ENCODE measurements at places on chromosomes 1 and 21.

- peak; percentile 4 for DNase-seq
These were observed 234.1 kb downstream of the NCAM2 start for GRCh38 chr21:21232320-21232719.

DNA sequence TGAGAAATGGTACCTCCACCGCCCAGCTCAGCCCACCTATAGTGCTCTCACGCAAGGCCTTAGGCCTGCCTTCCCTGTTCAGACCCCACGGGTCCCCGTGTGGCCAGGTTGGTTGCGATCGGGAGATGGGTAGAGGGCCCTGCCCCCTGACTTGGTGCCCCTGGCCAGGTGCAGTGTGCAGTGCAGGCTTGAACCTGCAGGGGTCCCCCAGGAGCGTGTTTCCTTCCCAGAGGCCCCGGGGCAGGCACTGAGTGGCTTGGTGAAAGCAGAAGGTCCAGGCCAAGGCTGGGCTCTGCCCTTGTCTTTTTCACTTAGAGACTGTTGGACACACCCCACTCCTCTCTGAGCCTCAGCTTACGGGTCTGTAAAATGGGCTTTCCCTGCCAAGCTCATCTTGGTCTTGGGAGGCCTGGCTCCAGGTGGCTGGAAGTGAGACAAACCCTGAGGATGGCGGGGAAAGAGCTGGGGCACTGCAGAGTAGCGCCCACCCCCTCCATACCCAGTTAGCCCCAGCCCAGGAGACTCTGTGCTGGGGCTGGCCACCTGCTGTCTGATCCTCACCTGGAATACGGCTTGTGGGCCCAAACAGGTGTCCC is 9.3 kb upstream of the HES5 start:
- DNase-seq, result no peak

GRCh38 chr1:18641005-18641941 is 10.6 kb downstream of the PAX7 start:
- no peak for DNase-seq

- DNase-seq, result no peak
These were observed 524 bp upstream of the TMCO4 start for GRCh38 chr1:19800076-19800804.

GRCh38 chr1:228494970-228495853 is 8.0 kb downstream of the RNF187 start:
- no peak for DNase-seq

DNA sequence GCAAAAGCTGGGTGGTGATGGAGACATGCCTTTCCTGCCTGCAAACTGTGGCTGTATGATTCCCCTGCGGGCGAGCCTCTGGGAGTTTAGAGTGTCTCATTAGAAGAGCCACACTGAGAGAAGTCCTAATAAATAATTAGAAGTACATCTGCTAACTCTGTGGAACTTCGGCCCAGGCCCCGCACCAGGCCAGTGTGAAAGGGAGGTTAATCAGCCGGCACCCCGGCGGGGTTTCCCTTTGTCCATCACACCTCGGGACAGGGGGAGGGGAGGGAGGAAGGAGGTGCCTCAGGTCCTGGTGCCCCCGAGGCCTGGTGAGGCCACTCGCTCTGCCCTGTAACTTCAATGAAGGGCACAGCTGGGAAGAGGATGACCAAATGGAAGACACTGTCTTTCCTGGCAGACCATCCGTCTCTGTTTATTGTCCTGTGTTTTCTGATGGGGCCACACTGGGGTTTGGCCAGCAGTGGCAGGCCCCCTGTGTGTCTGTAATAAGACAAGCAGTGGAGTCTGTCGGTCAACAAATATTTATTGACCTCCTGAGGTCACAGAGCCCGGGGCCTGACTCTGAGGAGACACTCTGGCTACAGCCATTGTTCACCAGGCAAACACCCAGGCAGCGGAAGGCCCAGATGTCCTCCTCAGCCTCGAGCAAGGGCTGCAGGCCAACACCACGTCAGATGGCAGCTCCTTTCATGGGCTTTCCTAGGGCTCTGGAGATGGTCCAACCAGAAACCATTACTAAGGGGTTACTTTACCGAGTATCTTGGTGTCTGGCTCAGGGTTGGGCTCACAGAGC is 267.5 kb upstream of the RAB4A start:
- DNase-seq, result no peak

DNA sequence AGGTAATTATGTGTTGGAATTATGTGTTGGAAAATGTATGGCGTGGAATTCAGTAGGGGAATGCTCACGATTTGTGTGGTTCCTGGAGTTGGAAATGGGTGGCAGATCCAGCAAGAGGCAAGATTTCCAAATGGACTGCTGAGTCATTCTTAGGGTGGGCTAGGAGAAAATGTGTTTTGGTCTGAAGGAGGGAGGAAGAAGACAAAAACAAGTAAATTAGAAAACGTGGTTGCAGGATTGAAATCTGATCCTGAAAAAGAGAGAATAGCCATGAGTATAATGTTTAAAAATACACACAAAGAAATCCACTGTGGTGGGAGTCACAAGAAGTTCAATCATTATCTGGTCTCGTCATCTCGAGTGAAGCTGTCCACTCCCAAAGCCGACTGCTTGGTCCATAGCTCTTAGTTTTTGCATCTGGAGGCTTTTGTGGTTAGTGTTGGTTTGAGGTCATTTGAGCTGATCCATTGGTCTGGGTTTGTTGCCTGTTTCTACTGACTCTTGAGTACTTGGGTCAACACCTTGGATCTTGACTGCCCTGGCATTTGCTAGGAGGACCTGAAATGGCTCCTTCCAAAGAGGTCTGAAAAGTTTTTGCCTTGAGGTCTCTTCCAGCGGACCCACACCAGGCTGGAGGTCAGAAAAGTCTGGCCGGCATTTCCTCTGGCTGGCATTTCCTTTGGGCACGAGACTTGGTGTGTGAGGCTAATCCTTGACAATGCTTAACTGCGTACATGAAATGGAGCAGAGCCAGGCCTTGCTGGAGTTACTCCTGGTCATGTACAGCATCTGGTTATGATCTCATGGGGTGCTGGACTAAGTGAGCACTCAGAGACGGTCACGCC is 9.2 kb downstream of the MX2 start:
- DNase-seq, result no peak

- no peak for DNase-seq
These were observed 16.9 kb downstream of the IVNS1ABP start for GRCh38 chr1:185300152-185300551.

DNA sequence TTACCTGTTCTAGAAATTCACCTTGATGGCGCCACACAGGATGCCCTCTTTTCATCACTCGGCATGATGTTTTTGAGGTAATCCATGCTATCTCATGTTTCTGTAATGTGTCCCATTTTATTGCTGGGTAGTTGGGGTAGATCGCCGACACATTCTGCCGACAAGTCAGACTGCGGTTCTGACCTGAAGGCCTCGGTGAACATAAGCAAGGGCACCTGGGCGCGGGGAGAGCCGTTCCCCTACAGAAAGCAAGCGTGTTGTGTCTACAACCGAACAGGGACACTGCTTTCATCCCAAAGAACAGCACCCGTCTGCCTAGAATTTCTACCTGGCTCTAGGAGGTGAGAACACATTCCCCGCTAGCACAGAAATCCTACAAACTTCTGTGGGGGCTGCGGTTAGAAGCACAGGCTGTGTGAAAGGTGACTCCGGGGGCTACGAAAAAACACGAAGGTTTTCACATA is 149.2 kb downstream of the PPIAL4G start:
- no peak for DNase-seq

GRCh38 chr1:10514490-10515235 is 39.9 kb downstream of the PEX14 start:
- no peak for DNase-seq

DNA sequence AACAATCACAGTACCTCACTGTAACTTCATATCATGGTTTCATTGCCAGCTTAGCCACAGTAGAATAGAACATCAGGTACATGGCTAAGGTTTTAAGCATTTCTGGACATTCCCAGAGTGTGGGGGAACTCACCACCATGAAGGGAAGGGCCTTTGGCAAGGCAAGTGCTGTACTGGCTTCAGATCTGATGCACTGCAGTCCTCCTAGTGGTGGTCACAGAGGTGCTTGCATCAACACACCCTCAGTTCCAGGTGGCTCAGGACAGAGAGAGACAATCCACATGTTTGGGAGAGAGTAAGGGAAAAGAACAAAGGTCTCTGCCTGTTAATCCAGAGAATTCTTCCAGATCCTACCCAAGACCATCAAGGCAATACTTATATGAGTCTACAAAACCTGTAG is 528.4 kb upstream of the RGS18 start:
- no peak for DNase-seq

DNA sequence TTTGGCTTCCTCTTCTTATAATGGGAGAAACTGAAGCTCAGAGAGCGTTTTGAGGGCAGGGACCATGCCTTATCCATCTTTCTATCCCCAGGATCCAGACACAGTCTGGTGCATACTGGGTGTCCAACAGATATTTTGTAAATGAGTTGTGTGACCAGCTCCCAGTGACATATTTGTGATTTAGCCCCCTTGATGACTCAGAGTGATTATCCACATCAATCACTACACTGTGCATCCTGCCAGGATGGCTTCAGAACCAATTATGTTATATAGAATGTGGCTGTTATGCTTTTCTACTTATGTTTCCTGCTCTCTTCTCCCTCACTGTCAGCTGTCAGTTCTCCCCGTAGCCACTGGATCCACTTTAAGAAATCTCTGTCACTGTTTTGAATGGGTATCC is 11.3 kb downstream of the OLFML3 start:
- no peak for DNase-seq

DNA sequence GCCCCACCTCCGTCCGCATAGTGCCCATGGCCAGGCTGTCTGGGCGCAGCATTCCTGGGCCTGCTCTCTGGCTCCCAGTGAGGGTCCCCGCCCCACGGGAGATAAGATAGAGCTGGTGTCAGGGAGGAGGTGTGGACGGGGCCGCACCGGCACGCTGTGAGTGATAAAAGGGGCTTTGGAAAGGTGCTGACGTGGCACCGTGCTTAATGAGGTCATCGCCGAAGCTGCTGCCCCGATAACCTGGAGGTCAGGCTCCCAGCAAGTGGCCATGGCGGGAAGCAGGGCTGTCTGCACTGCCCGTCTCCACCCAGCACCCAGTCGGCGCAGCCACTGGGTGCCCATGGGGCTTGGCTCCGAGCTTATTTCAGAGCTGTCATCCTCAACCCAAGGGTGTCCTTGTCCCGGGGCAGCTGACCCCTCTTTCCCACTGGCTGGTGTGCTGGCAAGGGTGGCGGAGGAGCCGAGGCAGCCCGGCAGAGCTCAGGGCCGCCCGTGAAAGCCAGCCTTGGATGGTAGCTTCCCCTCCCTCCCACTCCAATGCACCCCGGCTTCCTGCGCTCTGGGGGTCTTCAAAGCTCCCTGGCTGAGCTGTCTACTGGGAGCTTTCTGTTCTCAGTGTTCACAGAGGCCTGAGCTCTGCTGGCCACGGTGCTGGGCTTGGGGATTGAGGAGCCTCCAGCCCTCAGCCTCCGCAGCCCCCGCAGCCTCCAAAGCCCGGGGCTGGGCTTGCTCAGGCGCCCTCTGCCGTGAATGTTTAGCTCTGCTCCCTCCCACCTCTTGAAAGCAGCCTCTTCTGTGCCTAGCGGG is 105.1 kb upstream of the ARHGEF16 start:
- peak; percentile 60 for DNase-seq
